Osteocyte (in vitro differentiated cells): ENCODE measurements at places on chromosomes 4 and X.

DNA sequence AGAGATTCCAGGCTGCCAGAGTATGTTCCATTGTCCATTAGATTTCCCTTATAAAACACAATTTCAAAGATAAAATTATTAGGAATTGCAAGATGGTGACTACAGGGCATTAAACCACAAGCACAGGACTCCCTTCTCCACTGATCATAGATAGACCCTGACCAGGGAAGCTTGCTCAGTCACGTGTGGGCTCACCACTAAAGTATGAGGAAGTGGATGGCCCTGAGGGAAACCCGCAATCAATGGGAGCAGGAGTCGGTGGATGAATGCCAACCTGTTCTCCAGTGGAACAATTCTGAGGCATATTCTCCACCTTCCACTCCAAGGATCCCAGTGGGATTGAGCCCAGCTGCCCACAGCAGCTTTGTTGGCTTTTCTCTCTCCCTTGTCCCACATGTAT is 515.7 kb downstream of the BCOR start:
- DNase-seq = no peak

DNA sequence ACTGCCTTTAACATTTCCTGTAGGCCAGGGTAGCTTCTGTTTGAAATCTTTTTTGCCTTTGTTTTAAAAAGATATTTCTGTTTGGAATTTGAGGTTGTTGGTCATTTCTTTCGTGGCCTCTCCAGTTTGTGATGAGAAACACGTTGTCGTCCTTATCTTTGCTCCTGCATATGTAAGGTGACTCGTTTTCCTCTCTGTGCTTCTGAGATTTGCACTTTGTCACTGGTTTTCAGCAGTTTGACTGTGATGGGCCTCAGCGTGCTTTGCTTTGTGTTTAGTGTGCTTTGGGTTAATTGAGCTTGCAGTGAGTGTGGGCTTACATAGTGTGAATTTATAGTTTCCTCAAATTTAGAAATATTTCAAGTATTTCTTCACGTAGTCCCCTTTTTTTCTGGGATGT is 81.5 kb downstream of the FAM193A start:
- no peak for DNase-seq

DNA sequence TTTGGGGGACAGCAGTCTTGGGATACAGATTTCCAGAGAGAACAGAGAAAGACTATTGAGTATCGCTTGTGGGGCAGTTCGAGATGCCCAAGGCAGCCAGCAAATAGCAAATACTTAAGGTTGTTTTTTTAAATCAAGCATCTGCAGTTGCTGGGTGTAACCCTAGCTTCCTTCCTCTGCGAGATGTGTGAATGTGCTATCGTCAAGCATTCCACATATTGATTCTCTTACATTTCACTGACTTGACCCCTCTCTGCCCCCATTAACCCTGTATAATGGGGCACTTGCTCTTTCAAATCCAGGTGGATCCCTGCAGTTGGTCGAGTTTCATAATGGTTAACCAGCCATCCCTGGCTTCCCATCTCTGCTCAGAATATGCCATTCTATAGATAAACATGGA is 23.5 kb downstream of the KCNE5 start:
- DNase-seq = no peak

- DNase-seq = no peak
Observed at GRCh38 chr4:31084806-31085416, 364.7 kb downstream of the PCDH7 start.

DNA sequence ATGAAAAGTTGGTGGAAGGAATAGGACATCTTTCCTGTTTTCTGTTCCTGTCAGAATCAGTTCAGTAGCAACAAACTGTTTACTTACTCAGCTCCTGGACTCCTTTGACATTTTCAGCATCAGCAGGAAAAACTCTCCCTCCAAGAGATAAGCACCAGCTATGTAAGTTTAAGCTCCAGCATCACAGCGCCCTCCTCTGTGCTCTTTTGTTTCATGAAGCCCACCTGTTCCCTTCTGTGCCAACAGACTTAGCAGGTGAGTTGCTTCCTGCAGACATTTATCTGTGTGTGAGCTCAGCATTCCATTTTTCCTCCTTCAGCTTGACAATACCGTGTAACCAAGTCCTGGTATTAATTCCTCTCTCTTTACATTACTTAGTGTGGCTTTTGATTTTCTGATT is 644.1 kb upstream of the AGA start:
- DNase-seq = no peak

DNA sequence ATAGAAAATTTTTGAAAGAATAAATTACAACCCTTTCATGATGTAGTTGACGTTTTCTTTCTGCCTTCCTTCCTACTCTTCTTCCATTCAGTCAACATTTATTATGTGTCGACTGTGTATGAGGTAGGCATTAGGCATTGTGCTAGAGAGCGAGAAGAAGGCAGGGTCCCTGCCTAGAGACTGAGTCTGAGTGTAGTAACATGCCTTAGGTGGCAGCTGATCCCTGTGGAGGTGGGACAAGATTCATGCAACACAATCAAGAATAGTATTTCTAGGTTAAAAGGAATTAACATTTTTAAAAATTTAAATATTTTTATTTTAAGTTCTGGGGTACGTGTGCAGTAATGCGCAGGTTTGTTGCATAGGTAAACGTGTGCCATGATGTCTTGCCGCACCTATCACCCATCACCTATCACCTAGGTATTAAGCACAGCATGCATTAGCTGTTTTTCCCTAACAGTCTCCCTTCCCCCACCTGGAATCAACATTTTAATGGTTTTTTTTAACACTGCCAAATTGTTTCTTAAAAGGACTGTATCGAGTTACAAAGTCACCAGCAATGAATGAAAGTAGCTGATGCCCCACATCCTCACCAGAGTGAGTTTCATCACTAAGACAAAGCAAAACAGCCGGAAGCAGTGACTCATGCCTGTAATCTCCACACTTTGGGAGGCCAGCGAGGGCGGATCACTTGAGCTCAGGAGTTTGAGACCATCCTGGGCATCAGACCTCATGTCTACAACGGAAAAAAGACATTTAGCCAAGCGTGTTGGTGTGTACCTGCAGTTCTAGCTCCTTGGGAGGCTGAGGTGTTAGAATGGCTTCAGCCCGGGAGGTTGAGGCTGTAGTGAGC is 84.0 kb downstream of the WWC2 start:
- DNase-seq = no peak

DNA sequence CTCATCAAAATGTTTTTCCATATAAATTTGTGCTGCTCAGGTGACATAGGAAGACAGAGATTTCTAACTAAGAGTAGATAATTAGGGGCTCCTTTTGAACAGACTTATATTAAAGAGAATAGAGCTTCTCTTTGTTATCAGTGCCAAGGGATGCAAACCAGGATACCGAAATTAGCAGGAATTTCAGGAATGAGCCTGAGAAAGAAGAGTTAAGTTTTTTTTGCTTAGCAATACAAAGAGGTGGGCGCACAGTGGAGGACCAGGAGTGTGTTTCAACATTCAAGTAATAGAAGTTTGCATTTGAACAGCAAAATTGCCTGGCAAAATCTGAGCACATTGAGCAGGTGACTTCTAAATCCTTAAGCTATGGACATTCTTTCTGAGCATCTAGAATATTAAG is 541.3 kb downstream of the GBA3 start:
- DNase-seq = no peak

- DNase-seq = no peak
Observed at GRCh38 chrX:123337886-123338639, 154.0 kb downstream of the GRIA3 start.

GRCh38 chrX:124501586-124501985 is 155.2 kb downstream of the SH2D1A start:
- DNase-seq = no peak
